IMR-90 (cell line): ENCODE measurements at places on chromosomes 6 and 20. TPM values are rescaled to one million over a fixed set of nuclear protein-coding genes. Genes with fewer than 3 reads are reported as not detected.
A peak's percentile ranks its signal among the peaks of the same experiment; 100 is the strongest.

- H3K4me3 ChIP-seq: no peak overlapping the region
- no peak for DNase-seq
- H3K27ac ChIP-seq: no peak overlapping the region
- H3K4me1 ChIP-seq: peaks cover 7% of the 10 kb centered on the region
- H3K36me3 ChIP-seq: peaks cover 64% of the 10 kb centered on the region
- no peaks in the 10 kb centered on the region for H3K27me3 ChIP-seq
Observed at GRCh38 chr6:30735668-30736314, 6.7 kb downstream of the FLOT1 start.

- H3K27me3 ChIP-seq: no peaks in the 10 kb centered on the region
- no peaks in the 10 kb centered on the region for H3K36me3 ChIP-seq
- peak; percentile 58 for DNase-seq
Observed at GRCh38 chr6:119467488-119468081, 118.0 kb upstream of the MAN1A1 start.

- peaks cover 2% of the 10 kb centered on the region; the same call in 1 of the 2 replicates for H3K4me1 ChIP-seq
- no peak for DNase-seq
- H3K27ac ChIP-seq: no peak overlapping the region
- no peak overlapping the region for H3K4me3 ChIP-seq
- H3K36me3 ChIP-seq: peaks cover 1% of the 10 kb centered on the region; the same call in 1 of the 2 replicates
Observed at GRCh38 chr6:15420959-15421438, 175.1 kb downstream of the JARID2 start.

- DNase-seq: peak; percentile 87
- H3K27me3 ChIP-seq: no peaks in the 10 kb centered on the region
- no peak overlapping the region for H3K27ac ChIP-seq
- no peak overlapping the region for H3K4me3 ChIP-seq
- no peaks in the 10 kb centered on the region for H3K36me3 ChIP-seq
- peaks cover 28% of the 10 kb centered on the region for H3K4me1 ChIP-seq
Observed at GRCh38 chr6:14881398-14881797, 364.5 kb upstream of the JARID2 start.

- H3K27me3 ChIP-seq: no peaks in the 10 kb centered on the region
- H3K4me1 ChIP-seq: no peaks in the 10 kb centered on the region
- peak; percentile 13 for DNase-seq
- no peaks in the 10 kb centered on the region for H3K36me3 ChIP-seq
Observed at GRCh38 chr6:160733050-160733646, 31.1 kb downstream of the PLG start.

DNA sequence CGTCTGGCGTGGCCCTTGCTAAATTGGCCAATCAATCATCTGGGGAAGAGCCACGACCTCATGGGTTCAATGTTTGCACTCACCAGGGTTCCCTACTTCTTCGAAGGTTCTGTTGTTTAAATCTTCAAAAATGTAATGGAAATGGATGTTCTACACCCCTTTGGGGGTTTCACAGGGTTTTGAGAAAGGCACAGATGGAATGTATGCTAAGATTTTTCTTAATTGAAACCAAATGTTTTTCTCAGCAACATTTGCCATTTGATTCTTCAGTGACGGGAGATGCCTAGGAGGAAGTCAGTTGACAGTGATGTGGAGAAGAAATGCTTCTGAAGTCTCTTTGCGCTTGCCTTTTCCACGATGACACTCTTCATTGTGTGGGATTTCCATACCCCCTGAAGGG is 312.3 kb downstream of the ESR1 start:
- no peak overlapping the region for H3K4me3 ChIP-seq
- no peaks in the 10 kb centered on the region for H3K4me1 ChIP-seq
- H3K27ac ChIP-seq: no peak overlapping the region

- peaks cover under 1% of the 10 kb centered on the region; the same call in 1 of the 2 replicates for H3K4me1 ChIP-seq
- H3K27ac ChIP-seq: no peak overlapping the region
- H3K4me3 ChIP-seq: no peak overlapping the region
- DNase-seq: peak; percentile 11
- no peaks in the 10 kb centered on the region for H3K27me3 ChIP-seq
Observed at GRCh38 chr20:5680192-5680591, 70.0 kb upstream of the SHLD1 start.

GRCh38 chr6:128482642-128483041 is 37.8 kb downstream of the PTPRK start:
- H3K36me3 ChIP-seq: no peaks in the 10 kb centered on the region
- H3K27me3 ChIP-seq: no peaks in the 10 kb centered on the region
- H3K27ac ChIP-seq: no peak overlapping the region
- H3K4me1 ChIP-seq: 0 out of 2 replicates have a peak, but pooled peaks cover 1% of the 10 kb centered on the region
- DNase-seq: no peak
- H3K4me3 ChIP-seq: no peak overlapping the region

DNA sequence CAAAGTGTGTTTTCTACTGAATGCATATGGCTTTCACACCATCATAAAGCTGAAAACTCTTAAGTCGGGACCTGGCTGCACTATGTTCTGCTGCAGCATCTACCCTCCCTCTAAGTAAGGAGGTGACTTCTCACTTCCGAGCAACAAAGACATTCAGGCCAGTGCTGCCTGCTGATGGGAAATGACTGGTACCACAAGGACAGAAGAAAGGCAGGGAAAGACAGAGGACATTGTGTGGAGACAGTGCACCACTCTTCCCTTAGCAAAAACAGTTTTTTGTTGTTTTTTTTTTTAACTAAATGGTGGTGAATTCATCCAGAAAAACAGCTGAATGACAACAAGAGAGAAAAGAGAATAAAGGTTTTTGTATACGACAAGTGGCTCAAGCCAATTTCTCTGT is 81.5 kb downstream of the MAP7 start:
- peaks cover 7% of the 10 kb centered on the region for H3K27me3 ChIP-seq
- H3K27ac ChIP-seq: no peak overlapping the region
- no peak for DNase-seq
- no peaks in the 10 kb centered on the region for H3K36me3 ChIP-seq
- H3K4me3 ChIP-seq: no peak overlapping the region

DNA sequence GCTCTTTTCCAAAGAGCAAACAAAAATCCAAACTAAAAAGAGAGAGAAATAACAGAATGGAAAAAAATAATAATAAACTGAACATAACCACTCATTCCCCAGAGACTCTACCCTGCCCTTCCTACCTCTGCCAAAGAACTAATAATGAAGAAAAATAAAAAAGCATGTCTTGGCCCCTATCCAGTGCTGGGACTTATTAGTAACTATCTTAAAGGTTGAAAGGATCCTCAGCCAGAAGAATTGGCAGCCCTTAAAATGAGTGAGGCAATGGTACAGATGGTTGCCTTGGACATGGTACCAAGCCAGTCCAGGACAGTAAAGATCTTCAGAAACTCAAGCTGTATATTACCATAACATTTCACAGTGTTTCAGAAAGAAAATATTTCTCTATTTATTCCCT is 279.3 kb downstream of the HACE1 start:
- H3K4me3 ChIP-seq: no peak overlapping the region
- H3K4me1 ChIP-seq: no peaks in the 10 kb centered on the region
- no peak overlapping the region for H3K27ac ChIP-seq
- no peaks in the 10 kb centered on the region for H3K27me3 ChIP-seq

DNA sequence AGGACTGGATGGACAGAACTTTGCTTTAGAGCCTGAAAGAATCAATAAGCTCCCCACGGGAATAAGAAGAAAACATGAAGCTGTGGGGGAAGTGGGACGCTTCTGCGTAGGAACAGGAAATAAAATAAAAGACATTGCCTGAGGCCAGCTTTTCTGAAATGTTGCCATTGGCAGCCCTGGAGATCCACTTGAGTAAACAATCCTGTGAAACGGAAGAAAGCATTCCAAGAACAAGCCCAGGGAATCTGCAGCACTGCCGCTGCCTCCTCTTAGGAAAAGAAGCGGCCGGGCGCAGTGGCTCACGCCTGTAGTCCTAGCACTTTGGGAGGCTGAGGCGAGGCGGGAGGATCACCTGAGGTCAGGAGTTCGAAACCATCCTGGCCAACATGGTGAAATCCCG is 182.3 kb upstream of the RALGAPA2 start:
- no peak overlapping the region for H3K4me3 ChIP-seq
- no peak overlapping the region for H3K27ac ChIP-seq

Gene SLPI
- not detected in 2 replicates for total RNA-seq

Gene EYA2
- 2.3 and 2.5 TPM in 2 replicates for total RNA-seq

Gene FAM184A
- not detected in 2 replicates for total RNA-seq

Gene MAFB
- not detected in 2 replicates for total RNA-seq

Gene OVOL2
- total RNA-seq: not detected in 2 replicates

Gene PLN
- total RNA-seq: under 0.01 TPM in 2 replicates
